ENCODE measurements at places on chromosomes 7 and 10. TPM values are rescaled to one million over a fixed set of nuclear protein-coding genes. Genes with fewer than 3 reads are reported as not detected.

TAF5 gene
- total RNA-seq, result 3.3 TPM

PRSS37 gene
- total RNA-seq, result not detected

PAX4 gene
- not detected for total RNA-seq

DNA sequence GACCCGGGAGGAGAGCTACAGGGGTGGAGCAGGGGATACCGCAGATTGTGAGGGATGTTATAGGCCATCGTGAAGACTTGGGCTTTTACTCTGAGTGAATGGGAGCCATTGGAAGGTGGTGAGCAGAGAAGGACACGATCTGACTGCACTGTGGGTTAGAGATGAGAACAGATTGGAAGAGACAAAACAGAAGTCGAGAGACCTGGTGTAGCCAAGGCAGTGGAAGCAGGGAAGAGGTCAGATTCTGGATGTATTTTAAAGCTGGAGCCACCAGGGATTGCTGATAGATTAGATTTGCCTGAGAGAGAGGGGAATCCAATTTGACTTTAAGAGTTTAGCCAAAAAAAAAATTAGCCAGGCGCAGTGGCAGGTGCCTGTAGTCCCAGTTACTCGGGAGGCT lies 21.6 kb upstream of the EEPD1 start:
- DNase-seq, result no peak

DNA sequence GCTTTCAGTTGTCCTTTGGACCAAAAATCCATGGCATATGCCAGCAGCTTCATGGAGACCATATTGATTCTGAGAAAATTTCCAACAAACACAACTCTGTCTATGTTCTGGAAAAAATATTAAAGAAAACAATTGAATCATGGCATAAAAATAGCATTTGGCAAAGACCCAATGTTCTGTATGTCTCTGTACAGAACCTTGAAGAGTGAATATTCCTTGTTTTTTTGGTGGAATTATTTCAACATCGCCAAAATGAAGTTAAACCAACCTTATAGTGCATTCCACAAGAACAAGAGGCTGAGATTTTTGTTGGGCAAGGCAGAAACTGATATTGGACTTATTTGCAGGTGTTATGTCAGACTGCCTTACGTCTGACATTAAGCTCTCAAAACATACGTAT lies 53.3 kb upstream of the SLC16A12 start:
- DNase-seq, result no peak

GRCh38 chr7:8092140-8092539 lies 123.5 kb downstream of the GLCCI1 start:
- peak; percentile 71 for DNase-seq

GRCh38 chr10:48951707-48952106 lies 12.1 kb upstream of the LRRC18 start:
- DNase-seq, result no peak
